GM12892 (cell line): ENCODE measurements at places on chromosomes 5 and 9.

DNA sequence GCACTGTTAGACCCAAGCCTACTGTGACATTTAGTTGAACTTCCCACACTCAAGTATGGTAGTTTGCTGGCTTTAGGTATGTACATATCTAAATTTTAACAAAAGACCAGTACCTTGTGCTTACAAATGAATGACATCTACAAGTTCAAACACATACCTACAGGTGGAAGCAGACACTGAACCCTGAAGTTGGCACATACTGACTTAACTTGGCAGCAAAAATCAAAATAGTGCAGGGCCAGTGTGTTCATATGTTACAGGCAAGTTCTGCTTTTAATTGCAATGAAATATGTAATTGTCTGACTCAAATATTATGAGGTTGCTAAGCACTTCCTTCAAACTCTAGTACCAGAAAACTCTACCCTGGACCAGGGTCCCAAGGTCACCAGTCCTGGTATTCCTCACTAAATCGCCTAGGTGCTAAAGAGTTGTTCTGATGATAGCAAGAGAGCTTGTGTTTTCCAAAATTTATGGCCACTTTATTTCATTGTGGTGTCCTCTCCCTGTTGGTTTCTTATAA lies 77.4 kb downstream of the MEGF10 start:
- DNase-seq = no peak

DNA sequence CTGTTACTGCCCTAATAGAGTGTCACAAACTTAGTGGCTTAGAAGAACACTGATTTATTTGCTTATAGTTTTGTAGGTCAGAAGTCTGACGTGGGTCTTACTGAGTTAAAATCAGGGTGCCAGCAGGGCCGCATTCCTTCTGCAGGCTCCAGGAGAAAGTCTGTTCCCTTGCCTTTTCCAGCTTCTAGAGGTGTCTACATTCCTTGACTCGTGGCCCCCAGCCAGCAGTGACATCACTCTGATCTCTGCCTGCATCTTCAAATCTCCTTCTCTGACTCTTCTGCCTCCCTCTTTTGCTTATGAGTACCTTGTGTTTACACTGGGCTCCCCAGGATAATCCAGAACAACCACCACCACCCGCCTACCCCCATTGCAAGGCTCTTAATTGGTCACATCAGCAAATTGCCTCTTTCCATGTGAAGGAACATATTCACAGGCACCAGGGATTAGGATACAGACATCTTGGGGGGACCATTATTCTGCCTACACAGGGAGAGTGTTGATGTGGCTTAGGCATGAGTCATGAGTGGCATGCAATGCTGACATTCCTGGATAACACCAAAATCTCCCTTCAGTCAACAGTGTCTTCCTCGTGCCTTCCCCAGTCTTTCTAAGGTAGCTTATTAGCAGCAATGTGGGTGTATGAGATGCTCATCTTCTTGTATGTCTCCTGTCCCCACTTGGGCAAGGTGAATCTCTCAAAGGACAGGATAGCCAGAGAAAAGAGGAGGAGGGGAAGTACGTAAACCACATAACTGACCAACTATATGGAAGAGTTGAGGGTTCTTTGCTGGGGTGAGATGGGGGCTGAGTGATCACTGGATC lies 24.4 kb downstream of the CYFIP2 start:
- no peak for DNase-seq

DNA sequence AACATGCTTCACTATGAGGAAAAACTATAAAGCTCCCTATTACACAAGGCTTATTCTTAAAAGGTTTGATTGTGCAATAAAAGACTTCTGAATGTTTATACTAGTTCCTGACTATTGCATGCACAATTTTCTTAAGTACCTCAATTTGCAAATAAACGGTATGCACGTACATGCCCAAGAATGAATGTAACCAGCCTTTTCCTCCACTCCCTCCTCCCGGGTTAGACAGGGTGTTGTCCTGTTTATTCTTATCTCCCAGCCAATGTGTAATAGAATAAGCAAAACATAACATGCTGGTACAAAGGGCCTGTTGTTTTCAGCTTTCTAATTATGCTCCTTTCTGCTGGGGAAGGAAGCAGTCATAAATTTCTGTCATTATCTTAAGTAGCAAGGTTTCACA lies 79.1 kb downstream of the AOPEP start:
- no peak for DNase-seq

- DNase-seq = no peak
Observed at GRCh38 chr9:22342491-22343217, 104.0 kb upstream of the DMRTA1 start.

DNA sequence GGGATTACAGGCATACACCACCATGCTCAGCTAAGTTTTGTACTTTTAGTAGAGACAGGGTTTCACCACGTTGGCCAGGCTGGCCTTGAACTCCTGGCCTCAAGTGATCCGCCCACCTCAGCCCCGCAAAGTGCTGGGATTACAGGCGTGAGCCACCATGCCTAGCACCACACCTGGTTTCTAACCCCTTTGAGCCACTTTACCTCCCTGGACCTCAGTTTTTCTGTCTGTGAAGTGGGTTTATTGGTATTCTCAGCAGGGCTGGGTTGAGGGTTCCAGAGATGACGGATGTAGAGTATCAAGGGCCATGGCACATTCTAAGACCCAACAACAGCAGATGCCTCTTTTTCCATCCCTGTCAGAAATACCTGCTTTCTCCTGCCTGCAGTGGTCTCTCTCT lies 38.6 kb downstream of the AMBP start:
- no peak for DNase-seq

DNA sequence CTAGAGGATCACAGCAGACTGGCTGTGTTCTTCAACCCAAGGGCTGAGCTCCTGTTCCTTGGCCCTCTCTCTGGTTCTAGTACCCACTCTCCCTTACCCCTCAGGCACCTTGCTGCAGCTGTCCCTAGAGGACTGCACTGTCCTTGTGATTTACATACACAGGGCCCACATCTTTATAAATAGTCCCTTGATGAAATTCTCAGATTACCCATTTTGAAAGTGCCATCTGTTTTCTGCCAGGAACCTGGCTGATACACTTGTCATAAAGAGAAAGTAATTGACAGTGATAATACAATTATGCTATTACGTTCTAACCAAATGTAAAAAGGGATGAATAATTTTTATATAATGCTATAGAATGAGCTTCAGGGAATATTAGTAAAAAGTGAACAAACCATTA lies 16.5 kb upstream of the SPARC start:
- no peak for DNase-seq

GRCh38 chr5:144333336-144333920 lies 162.8 kb downstream of the KCTD16 start:
- no peak for DNase-seq

DNA sequence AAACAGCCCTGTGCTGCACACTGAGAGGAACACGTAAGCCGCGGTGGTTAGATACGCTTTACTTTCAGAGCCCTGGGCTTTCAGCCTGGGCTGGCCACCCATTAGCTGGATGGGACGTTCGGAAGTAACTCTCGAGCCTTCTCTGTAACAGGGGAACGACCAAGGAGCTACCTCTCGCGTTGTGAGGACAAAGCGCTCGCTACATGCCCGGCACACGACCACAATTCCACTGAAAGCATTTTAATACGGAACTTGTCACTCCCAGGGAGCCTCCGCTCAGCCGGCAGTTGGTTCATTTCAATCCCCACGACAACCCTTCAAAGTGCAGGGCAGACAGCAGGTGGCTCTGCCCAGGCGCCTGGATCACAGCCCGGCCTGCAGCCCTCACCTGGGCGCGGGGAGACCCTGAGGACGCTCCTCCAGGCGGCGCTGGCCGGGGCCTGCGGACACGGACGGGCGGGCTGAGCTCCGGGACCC lies 368 bp downstream of the SURF1 start:
- DNase-seq = no peak

GRCh38 chr5:156896546-156896945 lies 46.5 kb downstream of the PPP1R2B start:
- no peak for DNase-seq

DNA sequence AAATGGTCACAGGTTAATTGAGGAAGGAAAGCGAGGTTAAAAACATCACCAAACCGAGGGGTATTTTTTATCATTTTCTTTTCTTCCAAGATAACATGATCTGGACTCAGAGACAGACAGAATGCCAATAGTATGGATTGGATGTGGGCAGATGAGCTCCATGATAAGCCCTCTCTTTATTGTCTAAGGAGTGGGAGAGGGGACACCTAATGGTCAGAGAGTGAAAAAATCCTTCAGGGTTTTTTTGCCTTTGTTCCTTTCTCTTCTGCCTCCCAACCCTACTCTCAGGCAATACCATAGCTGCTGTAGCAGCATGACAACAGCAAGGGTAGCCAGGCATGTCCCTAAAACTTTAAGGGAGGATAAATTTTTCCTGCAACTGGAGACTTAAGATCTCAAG lies 94.7 kb downstream of the DIRAS2 start:
- DNase-seq = no peak

GRCh38 chr5:133111299-133111698 lies 59.5 kb downstream of the HSPA4 start:
- DNase-seq = peak; percentile 45

- no peak for DNase-seq
Observed at GRCh38 chr9:93826209-93826608, 128.9 kb downstream of the BARX1 start.

GRCh38 chr5:28132151-28132550 lies 1093.8 kb upstream of the CDH9 start:
- DNase-seq = no peak

GRCh38 chr9:98191671-98192502 lies 550 bp downstream of the CORO2A start:
- DNase-seq = peak; percentile 36

GRCh38 chr5:76175051-76175666 lies 92.0 kb downstream of the SV2C start:
- DNase-seq = peak; percentile 46

DNA sequence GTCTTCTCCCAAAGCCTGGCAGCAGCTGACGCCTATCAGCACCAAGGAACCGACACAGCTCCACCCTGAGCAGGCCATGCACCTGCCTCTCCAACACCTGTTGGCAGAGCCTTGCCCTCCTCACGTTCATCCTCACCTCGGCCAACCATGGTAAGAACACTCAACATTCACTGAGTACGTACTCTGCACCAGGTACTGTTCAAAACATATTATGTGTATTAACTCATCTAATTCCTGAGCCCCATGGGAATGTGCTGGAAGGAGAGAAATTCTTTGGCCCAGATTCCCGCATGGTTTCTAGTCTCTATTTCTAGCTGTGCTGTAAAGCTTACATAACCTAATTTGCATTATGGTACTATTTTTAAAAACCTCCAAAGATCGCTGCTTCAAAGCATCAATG lies 86.1 kb downstream of the GPR21 start:
- no peak for DNase-seq

DNA sequence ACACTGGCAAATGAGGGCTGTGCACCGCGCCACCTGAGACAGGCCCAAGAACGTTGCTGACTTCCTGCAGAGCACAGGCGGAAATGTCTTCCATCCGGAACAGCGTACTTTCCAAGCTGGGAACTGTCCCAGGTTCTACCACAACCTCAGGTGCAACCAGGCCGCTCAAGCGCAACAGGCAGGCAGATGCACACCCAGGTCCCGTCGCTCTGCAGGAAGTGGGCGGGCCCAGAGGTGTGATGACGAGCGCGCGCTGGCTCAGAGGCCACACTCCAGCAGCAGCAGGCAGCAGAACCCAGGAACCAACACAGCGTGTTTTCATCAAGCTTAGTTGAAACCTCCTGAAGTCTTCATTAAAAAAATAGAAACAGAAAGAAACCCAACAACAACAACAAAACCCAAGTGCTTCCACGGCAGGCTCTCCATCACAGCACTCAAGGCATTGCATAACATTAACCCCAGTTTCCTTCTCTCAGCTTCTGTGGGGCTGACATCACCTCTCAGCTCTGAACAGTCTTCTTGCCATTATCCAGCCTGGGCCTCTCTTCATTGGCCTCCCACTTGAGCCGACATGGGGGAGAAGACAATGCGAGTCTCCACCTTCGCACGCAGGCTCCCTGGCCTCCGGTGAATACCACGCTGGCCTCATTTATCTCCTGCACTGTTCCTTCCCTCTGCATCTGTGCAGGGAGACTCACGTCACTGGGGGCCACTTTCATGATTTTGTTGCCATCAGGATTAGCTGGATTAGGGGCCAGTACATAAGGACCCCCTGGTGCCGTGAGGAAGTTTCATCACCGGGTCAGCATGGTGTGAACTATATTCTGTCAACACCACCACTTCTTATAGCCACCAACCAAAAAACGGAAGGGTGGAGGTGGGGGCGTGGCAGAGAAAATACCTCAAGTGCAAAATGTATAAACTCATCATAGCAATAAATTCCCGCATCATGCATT lies 22.1 kb downstream of the PTCH1 start:
- DNase-seq = peak; percentile 58

GRCh38 chr5:149438711-149439132 lies 59.6 kb upstream of the IL17B start:
- DNase-seq = no peak

GRCh38 chr5:94197970-94198369 lies 420.4 kb downstream of the KIAA0825 start:
- no peak for DNase-seq

DNA sequence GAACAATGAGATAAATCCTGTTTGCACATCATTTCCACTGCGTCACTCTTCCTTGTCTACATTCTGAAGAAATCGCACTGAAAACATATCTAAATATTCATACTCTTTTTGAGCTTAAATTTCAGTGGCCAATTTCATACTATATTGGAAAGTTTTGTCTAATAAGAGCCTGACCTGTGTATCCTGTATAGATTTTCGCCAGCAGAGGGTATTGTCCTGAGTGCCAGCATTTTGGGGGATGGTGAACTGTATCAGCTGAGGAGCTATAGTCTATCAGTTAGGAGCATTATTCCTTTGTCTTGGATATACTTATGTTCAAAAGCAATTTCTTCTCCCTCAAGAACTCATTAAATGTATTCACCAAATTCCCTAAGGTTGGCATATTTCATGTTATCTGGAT lies 102.3 kb downstream of the SEMA6A start:
- DNase-seq = no peak

DNA sequence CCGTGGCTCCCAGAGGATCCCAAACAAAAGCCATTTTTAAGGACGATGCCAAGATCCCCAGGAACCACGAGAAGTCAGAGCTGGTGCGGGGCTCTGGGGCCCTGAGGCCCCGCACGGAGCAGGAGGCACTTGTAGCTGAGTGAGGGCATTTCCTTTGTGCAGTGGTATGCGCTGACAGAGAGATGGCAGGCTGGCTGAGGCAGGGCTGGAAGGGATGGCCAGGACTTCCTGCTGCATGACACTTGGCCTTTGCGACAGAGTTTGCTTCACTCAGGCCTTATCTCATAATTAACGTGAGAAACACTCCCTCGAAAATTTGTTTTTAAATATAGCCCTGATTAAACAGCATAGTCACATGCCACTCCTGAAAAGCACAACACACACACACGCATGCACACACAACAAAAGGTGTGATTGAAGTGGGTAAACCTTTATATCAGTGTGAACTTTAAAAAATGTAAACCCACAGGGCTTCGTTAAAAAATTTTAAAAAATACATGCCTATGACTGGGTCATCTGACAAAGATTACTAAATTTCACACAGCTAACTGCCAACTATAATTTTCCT lies 536.6 kb downstream of the PDE4D start:
- no peak for DNase-seq

- DNase-seq = no peak
Observed at GRCh38 chr9:95100071-95100627, 217.4 kb downstream of the FANCC start.

GRCh38 chr9:105911104-105911911 lies 217.0 kb downstream of the TMEM38B start:
- DNase-seq = no peak
